ENCODE measurements at places on chromosomes 4 and X.

DNA sequence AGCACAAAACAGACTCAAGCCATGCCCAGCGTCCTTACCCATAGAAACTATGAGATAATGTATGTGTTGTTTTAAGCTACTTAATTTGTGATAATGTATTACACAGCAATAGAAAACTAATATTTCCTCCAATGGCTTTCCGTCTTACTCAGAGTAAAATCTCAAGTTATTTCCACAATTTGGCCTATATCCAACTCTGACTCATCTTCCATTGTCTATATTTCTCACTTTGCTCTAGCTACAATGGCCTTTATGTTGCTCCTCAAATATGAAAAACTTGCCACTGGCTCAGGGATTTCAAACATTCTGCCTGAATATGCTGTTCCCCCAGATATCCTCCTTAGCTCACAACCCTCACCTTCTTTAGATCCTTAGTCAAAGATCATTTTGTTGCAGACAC is 31.6 kb downstream of the IQCM start:
- DNase-seq: no peak

DNA sequence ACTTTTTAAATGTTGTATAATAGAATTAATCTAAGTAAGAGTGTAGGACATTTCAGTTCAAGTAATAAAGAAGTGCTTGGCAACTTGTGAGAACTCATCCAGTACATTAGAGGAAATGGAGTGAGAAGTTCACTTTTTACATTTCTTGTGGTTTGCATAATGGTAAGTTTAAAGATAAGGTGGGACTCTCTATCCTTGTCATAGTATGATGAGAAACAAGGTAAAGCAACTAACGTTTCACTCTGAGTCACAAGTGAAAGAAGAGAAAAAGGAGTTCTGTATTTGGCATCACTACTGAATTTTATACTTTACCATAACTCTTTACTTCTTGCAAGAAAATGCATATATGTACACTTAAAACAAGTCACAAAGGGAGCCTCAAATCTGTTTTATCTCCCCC is 219.4 kb downstream of the SLC4A4 start:
- DNase-seq: no peak

DNA sequence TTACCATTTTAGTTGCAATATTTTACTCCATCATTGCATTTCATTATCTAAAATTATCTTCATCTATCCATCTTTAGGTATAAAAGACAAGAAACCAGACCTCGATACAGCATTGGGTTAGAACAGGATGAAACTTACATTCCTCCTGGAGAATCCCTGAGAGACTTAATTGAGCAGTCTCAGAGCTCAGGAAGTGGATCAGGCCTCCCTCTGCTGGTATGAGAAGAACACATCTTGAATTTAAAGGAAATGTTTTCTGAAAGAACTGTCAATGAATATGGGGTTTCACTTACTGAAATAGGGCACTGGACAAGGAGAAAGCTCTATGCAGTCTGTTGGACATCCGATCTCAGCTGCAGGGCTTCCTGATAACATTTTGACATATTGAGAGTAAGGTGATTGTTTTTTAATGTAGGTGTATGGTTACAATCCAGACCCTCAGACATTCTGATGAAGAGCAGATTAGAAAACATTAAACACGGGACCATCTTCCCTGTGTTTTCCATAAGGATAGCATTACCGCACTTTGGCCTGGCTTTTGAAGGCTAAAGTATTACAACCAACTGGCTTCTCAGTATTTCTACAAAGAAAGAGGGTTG is 367.2 kb downstream of the BMPR1B start:
- DNase-seq: no peak

DNA sequence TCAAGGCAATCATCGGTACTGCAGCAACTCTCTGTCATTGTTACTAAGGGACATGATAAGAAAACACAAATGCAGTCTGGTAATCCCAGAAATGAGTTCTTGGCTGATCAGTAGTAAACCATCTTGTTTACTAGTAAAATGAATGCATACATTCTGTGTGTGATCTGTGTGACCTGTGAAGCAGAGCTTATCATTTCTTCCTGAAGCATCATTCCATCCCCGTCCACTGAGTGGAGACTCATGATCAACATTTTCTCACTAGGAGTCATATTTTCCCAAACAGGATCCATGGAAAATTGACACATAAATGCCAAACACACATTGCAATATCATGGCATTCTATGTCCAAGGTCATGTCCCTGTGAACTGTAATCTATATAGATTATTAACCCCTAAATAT is 226.1 kb downstream of the ANKRD50 start:
- DNase-seq: no peak

DNA sequence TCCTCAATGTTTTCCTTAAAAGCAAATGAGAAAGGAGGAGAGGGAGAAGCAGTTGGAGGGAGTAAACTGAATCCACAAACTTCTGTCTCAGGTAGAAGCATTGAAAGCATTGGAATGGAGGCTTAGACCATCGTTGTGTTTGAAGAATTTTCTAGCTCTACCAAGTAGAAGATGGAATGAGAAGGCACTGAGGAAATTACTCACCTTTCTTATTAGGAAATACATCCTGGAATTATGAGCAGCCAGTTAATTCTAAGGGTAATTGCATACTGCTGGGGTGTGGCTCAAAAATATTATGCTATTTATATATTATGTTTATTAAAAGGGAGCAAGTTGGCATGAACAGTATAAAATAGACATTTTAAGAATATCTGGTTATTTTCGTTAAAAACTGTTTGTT is 12.9 kb downstream of the PGM2 start:
- no peak for DNase-seq

DNA sequence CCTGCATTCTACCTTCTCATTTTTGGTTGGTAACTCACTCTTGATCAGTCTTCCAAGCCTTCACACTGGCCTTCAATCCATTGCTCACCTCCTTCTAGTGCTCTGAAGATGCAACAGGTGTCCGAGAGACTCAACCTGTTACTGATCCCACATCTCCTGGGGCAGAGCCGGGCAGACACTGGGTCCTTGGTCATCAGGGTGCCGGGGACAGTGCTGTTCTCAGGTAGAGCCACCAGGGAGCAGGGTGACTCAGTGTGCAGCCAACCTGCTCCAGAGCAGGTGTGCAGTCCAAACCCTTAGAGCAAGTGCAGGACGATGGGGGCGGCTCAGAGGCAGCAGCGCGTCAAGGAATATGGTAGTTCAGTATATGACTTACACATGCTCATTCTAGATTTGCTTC is 188.4 kb downstream of the DHX15 start:
- no peak for DNase-seq

DNA sequence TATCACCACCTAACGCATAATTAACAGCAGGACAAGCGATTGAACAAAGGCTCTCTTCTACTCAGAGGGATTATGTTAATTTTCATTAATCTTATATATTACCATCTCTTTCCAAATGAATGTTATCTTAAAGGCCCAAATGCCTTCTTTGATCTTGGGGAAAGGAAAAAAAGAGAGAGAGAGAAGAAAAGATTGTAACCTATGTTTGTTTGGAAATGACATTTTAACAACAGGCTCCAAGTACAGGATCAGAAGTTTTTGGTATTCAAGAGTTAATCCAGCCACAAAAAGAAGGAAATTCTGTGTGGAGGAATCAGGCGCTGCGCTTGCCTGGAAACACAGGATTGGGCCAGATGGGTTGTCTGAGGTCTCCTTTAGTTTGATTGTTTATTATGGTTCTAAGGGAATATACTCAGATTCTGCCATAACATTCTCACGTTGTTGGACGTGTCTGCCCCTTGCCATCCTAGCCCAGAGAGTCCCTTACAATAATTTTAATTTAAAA is 100.7 kb upstream of the STX18 start:
- DNase-seq: no peak

DNA sequence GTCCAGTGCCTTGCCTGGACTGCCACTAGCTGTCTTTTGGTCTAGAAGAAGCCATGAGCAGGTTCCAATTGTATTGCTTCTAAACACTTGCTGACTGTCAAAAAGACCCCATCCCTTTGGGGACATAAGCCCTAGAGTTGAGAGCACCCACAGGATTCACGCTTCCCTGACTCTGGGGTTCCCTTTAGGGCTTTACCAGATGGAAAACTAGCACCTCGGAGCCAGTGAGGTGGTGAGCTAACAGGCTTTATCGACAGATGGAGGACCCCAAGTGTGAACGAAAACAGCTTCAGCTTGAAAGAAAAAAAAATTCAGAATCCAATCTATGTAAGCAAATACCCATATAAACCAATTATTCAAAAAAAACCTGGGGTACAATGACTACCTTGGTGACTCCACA is 90.8 kb downstream of the NAA11 start:
- no peak for DNase-seq

- no peak for DNase-seq
These were observed 595.0 kb upstream of the BOD1L1 start for GRCh38 chr4:14222377-14223029.

GRCh38 chr4:36163198-36163597 is 81.1 kb downstream of the ARAP2 start:
- DNase-seq: no peak
